Stimulated activated naive CD4-positive, alpha-beta T cell (primary cell): ENCODE measurements at places on chromosomes 5 and 9.

DNA sequence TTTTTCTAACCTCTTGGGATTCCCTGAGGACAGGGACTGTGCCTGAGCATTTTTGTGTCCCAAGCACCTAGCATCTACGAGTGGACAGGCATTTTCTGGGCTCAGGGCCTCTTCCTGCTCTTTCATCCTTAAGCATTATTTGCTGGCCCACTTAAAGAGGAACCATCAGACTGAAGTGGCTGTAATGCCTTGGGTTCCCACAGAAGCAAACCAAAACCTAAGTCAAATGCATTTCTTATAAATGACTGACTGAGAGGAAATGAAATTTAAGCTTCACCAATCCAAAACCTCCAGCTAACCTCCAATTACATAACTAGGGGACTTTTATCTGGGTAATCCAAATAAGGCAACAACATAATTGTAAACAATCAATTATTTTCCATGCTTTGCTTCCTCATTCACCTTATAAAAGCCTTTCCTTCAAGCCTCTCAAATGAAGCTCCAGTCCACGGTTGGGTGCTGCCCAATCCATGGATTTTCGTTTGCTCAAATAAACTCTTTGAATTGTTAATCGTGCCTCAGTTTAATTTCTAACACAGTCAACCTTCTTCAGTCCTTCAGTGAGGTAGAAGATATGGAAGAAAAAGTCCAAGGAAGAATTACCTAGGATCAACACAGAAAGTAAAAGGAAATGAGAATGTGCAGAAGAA, 25.3 kb upstream of the SLC31A2 start:
- DNase-seq, result no peak

DNA sequence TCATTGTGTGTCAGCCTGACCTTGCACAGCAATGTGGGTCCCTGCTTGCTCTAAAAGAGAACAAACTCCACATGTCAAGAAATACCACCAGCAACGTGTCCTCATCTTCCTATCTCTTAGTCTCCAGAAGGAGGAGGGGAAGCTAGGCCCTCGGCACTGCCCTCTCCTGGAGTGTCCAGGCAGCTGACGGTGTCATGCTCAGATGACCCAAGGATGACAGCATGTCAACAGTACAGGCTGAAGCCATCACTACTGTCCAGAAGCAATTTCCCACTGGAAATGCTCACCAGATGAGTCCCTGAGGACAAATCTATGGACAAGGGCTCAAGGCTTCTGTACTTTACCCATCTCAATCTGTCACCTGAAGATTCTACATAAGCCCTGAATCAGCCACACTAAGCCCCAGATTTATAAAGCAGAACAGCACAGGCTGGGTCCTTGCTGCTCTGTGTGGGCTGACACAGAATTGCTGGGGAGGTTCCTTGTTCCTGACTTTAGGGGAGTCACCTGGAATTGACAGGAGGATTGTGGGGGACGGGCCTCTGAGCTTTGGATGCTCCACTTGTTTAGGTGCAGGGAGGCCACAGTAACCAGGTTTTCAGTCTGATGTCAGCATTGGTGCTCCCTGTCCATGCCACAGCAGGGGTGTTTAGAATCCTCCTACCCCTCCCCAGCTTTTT, 210.2 kb downstream of the DAB2IP start:
- DNase-seq, result no peak

DNA sequence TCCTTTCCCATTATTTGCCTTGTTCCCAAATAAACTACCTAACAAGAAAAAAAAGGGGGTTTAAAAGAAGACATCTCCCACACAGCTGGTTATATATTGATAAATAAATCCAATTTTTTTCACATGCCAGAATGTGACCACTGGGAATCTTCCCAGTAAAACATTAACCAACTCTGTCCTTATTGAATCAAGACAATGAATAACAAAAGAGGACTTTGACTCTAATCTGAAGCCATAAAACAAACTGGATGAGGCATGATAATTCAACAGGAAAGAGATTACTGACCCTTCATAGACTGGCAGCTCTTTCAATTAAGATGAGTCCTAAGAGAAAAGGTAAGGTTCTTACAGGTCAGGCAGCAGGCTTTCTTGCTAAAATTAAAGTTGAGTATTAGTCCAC, 165.8 kb upstream of the CDH6 start:
- no peak for DNase-seq

DNA sequence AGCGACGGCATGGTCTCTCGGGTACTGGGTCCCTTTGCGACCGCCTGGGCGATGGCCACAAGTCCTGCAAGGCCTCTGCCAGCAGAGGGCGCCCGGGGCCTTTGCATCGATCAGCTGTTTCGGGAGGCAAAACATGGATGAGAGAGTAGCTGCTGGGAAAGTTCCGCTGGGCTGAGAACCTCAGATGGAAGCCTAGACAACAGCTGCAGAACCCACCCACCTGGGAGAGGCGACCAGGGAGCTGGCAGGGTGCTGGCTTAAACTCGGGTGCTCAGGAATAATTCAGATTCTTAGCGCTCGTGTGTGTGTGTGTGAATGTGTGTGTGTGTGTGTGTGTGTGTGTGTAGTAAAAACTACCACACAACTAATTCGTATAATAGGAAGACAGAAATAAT, 50.0 kb downstream of the TRIM32 start:
- DNase-seq, result no peak

DNA sequence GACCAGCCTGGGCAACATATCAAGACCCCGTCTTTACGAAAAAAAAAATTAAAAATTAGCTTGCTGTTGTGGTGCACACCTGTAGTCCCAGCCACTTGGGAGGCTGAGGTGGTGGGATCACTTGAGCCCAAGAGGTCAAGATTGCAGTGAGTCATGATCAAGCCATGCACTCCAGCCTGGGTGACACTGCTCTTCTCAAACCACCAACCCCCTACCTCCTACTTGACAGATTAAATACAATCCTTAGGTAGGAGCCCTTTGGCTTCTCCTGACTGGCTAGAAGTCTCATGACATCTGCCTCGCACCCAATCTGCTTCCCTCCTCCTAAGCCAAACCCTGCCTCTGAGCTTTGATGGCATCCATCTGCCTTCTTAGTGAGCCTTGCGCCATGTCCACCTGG, 11.6 kb upstream of the FBP1 start:
- DNase-seq, result no peak

DNA sequence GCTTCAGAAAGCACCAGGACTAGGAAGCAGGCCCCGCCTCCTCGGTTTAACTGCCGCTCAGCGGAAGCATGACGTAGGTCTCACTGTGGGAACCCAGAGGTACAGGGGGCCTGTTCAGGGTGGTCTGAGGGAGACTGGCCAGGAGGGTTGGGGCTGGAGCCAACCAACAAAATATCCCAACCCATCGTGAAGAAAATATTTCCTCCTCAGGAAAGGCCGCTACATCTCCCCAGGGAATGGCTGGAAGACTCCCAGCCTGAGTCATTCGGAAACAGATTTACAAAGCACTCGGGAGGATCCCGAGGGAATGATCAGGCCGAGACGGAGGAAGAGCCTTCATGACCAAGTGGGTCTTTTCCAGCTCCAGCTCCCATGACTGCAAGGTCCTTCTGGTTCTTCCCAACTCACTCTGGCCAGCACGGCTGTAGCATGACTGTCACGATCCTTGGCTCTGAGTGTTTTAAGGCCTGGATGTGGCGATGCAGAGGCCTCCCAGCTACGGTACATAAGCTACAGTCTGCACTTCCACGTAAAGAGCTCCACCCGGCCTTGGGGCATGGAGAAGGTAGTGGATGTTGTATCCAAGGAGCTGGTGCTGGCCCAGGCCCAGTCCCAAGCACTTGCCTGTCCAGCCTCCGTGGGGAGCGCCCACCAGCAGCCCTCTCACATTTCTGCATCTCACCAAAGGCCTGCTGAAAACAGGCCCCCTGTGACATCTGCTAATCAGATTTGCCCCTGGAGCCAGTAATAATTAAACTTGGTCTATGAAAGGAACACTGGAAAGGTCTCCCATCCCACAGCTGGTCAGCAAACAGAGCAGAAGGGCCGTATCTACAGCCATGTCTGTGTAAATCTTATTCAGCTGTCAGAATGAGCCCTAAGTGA, 100.6 kb downstream of the LHFPL2 start:
- DNase-seq, result no peak

DNA sequence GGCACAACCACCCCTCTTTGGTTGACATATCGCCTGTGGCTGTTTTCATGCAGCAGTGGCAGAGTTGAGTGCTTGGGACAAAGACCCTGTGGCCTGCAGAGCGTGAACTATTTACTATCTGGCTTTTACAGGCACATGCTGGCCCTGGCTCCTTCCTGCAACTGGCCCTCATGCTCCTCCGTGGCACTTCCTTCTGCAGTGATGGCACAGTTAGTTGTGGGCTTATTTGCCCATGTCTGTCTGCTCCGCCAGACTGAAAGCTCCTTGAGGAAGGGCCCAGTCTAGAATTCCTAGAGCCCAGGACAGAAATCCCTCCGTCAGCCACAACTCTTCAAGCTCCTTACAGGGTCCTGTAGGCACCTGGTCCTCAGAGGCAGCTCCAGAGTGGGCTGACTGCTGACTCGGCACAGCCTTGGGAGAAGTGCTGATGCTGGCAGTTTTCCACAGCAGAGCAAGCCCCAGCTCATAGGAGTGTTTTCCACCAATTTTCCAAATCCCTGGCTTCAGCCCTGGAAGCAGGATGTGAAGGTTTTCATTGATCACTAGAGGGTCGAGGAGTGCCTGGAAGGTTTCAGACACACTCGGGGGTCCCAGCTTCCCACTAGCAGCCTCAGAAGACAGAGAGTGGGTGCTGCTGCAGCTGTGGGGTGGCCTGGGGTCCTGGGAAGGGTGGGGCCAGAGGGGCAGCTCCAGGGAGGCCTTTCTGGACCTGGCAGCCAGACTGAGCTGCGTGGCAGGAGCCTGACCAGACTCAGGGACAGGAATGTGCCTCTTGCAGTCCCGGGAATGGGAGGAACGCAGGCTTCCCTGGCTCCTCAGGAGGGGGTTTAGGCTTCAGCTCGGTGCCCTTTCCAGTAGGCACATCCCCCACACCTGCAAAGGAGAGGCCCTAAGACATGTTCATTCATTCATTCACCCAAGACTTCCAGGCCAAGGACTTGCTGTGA, 56.5 kb upstream of the ANGPTL2 start:
- no peak for DNase-seq

- no peak for DNase-seq
These were observed 3.4 kb upstream of the IRX4 start for GRCh38 chr5:1885868-1886845.
